ACHN (cell line): ENCODE measurements at places on chromosomes 16 and 17.

DNA sequence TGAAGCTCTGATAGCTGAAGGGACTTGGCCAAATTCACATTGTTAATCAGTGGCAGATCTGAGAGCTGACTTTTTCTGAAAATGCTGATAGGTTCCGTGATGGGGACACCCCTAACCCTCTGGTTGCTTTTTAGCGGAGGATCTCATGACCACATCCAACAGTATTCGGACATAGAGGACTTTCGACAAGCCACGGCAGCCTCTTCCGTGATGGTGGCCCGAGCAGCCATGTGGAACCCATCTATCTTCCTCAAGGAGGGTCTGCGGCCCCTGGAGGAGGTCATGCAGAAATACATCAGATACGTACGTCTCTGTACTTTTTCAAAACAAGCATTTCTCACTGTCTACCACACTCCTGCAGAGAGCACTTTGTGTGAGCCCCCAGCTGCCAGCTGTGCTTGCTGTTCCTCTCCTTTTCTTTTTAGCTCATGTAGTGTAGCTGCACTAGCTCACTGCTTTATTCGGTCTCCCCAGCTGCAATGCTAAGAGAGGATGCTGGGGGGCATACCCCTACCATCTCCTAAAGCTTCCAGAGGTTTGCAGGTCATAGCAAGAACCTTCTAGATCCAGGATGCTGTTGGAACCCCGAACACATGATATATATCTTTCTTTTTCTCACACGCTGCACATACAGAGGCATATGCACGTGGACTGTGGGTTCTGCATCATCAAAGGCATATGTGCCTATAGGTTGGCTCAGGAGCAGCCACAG is 14.2 kb upstream of the NFATC3 start:
- DNase-seq = no peak

DNA sequence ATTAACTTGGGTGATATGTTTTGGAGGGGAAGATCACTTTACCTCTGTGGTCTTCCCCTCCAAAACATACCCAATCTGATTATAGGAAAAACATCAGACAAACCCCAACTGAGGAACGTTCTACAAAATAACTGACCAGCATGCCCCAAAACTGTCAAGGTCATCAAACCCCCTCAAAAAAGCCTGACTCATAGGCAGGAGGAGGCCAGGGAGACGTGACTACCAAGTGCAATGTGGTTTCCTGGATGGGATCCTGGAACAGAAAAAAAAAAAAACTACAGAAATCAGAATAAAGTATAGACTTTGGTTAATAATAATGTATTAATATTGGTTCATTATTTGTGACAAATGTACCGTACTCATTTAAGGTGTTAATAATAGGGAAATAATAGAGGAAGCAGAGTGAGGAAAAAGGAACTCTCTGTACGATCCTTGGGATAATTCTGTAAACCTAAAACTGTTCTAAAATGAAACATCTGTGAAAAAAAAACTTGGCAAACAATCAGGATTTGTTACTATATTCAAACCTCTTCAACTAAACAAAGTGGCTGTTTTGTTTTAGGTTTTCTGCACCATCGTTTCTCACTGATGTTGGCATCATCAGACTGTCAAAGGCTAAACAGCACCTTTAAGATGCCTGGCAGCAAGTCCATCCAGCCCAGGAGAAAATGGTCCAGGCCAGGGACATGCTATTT is 266.7 kb upstream of the SDK2 start:
- no peak for DNase-seq

- DNase-seq = peak; percentile 67
Measured at GRCh38 chr17:73189417-73190099, 3.3 kb upstream of the COG1 start.

GRCh38 chr16:88723507-88723887 is 17.2 kb downstream of the CTU2 start:
- no peak for DNase-seq

DNA sequence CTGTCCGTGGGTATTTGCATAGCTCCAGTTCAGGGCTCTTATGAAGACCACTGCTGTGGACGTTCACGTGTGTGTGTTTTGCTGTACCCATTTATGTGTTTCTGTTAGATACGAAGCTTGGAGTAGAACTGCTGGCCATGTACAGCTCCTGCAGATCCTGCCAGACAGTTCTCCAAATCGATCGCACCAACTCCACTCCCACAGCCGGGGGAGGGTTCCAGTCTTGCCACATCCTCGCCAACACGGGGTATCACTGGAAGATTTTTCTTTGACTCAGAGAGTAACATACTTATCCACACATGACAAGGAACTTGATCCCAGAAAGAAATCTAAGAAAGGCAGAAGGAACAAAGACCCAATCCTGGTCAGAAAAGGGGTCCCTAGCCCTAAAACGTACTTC is 37.4 kb downstream of the TMEM186 start:
- DNase-seq = no peak

DNA sequence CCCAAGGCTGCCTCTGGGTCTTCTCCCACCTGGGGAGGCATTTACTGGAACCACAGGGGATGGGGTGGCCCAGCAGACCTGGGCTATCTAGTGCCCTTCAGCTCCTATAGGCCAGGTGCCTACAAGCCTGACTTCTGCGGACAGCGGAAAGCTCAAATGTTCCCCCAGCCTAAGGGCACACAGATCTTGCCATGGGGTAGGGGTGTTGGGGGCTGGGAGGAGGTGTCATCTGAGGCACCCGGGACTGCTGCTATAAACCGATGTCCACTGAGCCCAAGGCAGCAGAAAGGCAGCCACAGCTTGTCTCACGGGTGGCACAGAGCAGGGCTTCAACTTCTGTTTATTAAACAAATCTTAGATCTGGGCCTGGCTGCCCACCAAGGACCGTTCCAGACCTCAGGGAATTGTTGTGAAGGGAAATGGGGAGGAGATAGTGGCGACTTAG is 3.6 kb downstream of the MYO1C start:
- no peak for DNase-seq

DNA sequence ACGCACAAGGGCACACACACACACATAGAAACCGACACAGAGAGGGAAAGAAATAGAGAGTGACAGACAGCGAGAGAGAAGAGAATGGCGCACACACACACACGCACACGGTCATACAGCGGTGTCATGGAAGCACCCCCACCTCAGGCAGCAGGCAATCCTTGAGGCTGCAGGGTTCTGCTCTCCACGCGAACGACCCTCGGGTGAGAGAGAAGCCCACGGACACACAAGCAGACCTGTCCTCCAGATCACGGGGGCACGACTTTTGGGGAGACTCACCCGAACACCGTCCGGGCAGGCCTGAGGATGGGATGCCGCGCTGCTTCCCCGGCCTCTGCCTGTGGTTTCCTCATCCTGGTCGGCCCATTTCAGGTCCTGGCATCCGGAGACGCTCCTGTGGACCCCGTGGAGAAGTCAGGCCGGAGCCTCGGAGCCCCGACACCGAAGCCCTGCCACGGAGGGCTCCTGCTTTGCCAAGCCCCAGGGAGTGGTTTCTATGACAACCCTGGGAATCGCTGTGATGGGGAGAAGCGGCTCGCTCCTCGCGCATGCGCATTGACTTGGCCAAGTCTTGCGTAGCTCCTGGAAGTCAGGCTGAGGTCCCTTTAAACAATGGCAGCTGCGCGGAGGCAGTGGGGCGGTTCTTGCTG is 118.2 kb upstream of the KCNJ18 start:
- peak; percentile 56 for DNase-seq

DNA sequence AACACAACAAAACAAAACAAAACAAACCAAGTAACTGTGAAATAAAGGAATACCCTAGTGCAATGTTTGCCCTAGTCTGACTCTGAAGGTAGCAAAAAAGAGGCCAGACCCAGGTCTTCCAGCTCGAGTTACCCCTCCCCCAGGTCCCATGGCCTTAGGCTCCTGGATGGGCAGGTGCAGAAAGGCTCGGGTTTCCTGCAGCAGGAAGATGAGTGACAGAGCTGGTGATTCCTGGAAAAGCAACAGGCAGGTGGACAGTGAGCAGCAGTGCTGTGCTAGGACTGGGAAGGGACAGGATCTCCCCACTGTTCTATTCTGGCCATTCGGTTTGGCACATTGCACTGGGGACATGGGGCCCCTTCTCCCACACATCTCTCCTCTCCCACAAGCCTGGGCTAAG is 42.9 kb upstream of the MRTFB start:
- DNase-seq = no peak
